ENCODE measurements at places on chromosomes 3 and 15.

GRCh38 chr15:25767356-25768151, 95.6 kb downstream of the ATP10A start:
- DNase-seq, result no peak

DNA sequence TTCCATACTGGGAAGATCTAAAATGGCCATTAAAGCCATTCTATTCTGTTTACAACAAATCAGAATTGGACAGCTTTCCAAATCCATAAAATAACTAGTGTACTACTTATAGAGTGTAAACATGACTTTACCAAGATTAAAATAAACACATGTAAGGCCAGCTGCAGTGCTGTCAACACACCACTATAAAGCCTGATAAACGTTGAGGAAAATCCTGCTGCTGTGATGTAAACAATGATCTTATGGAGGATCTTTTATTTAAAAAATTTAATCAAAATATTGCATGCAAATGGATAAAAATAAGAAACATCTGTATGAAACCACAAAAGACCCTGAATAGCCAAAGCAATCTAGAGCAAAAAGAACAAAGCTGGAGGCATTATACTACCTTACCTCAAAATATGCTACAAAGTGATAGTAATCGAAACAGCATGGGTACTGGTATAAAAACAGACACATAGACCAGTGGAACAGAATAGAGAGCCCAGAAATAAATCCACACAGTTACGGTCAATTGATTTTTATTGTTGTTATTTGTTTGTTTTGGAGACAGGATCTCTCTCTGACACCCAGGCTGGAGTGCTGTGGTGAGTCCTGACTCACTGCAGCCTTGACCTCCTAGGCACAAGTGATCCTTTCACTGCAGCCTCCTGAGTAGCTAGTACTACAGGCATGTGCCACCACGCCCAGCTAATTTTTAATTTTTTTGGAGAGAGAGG, 428.8 kb upstream of the C2CD4B start:
- DNase-seq, result peak; percentile 3

GRCh38 chr3:184175506-184175905, 851 bp downstream of the AP2M1 start:
- DNase-seq, result no peak

GRCh38 chr3:43874290-43874689, 183.6 kb downstream of the ABHD5 start:
- no peak for DNase-seq

DNA sequence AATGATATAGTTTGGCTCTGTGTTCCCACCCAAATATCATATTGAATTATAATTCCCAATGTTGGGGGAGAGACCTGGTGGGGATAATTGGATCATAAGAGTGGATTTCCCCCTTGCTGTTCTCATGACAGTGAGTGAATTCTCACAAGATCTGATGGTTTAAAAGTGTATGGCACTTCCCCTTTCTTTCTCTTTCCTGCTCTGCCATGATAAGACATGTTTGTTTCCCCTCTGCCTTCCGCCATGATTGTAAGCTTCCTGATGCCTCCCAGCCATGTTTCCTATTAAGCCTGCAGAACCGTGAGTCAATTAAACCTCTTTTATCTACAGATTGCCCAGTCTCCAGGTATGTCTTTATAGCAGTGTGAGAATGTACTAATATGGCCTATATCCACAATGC, 126.7 kb upstream of the GMNC start:
- DNase-seq, result no peak

DNA sequence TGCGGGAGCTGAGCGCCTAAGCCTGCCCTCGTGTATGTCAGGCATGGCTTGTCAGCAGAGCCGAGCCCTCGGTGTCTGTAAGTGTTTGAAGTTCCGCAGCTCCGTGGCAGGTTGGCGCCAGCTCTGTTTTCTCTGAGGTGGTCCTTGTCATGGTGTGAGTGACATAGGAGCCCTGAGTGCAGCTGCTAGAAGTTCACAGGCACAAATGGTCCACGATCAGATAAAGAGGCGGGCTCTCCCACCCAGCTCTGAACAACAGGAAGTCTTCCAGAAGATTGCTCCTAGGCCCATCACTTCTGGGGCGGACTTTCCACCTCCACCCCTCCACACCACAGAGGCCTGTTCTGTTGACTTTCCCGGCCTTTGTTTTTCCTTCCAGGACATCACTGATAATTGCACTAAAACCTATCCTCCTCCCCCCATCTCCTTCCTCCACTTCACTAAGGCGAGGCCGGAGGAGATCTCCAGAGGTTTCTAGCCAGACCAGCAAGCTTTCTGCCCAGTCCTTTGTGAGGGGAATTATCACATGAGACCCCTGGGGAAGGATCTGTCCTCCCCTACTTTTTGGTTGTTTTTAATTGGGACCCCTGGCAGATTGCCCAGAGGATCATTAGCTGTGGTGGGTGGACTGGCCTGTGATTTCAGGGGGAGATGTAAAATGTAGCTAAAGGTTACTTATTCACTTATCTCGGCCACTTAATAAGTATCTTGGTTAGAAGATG, 19.9 kb downstream of the ITPR1 start:
- DNase-seq, result no peak

DNA sequence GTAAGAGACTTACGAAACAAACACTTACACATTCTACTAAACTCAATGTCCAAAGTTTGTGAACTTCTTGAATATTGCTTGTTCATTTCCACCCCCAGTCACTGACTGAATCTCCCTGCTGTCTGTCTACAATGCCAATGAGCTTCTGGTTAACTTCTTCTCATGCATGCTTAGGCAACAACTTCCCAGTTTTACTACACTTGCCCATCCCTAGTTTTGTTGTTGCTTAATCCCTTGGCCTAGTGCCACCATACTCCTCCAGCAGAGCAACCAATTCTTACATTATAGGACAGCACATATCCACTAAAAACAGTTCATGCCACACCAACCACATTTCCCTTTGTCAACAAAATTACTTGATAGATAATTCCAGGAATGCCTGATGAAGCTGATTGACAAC, 40.9 kb upstream of the CCR2 start:
- no peak for DNase-seq

DNA sequence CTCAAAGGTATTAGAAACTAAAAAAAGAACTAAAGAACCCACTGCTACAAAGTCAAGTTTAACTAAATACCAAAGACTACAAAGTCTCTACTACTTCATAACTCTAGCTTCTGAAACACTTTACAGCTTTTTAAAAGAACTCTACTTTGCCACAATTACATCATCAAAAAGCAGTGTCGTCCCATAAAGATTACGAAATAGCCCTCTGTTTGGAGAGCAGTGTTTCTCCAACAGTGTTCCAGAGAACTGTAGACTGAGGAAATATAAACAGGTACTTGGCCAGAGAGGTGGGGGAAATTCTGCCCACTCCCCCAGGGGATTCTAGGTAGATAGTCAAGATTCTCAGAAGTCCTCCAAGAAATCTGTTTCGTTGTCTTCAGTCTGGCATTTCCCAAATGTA, 225.6 kb downstream of the PDZRN3 start:
- no peak for DNase-seq

GRCh38 chr3:30347679-30348216, 258.7 kb upstream of the TGFBR2 start:
- DNase-seq, result peak; percentile 97

All from HCEC 1CT (cell line).